Hematopoietic multipotent progenitor cell treated with erythropoietin and hydrocortisone succinate and interleukin-3 and kit ligand, for 6 days (in vitro differentiated cells): ENCODE measurements at places on chromosomes 1 and 21.

- no peak for DNase-seq
These were observed 302.2 kb downstream of the NTNG1 start for GRCh38 chr1:107443027-107443426.

DNA sequence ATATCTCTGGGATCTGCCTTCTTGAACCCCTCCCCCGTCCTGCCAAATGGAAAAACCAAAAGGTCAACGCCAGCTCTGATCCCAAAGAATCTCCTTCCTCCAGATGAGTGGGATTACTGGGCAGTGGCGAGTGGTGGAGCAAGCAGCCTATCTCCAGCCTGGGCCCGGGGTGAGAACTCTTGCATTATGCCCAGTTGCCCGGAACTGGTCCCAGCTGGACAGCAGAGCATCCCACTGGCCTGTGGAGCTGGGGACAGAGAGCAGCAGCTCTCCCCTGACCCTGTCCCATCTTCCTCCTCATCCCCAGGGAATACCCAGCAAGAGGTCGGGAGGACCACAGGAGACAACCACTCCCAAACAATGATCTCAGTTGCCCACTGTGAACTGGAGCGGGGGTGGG lies 130.5 kb downstream of the TMEM53 start:
- no peak for DNase-seq

DNA sequence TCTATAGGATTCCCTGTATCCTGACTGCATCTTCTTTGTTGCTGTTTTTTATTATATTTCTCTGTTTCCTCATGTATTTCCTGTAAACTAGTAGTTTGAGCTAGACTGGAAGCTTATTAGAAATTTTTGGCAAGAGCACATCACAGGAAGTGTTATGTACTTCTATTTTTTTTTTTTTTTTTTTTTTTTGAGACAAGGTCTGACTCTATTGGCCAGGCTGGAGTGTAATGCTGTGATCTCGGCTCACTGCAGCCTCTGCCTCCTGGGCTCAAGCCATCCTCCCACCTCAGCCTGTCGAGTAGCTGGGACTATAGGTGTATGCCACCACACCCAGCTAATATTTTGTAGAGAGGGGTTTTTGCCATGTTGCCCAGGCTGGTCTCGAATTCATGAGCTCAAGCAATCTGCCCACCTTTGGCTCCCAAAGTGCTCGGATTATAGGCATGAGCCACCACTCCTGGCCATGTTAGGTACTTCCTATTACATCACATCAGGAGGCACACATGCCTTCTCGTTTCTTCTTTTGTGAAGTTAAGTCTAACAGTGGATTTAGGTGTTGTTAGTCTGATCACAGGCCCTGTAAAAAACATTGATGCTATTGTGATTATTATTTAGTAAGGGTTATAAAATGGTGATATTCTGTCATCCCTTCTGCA lies 12.5 kb downstream of the C1orf21 start:
- DNase-seq, result no peak

DNA sequence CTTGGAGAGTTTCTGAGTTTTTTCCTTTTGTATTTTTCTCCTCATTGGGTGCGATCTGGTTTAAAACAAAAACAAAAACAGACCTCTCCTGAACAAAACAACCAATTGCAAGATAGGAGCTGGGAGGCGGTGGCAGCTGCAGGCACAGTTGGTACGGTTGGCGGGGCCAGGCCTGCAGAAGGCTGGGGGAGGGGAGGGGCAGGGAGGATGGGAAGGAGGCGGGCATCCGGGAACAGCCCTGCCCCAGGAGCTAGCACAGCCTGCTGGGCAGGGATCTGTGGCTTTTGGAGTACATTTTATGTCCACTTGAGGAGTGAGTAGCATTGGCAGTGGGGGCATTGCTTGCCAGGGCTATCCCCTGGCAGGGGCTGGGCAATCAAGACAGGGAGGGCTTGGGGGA lies 5.2 kb downstream of the CAPN9 start:
- DNase-seq, result no peak

- peak; percentile 1 for DNase-seq
These were observed 185.1 kb upstream of the ST6GALNAC5 start for GRCh38 chr1:76682138-76682537.

- DNase-seq, result peak; percentile 19
These were observed 308.5 kb upstream of the ADAMTS5 start for GRCh38 chr21:27275294-27275927.

DNA sequence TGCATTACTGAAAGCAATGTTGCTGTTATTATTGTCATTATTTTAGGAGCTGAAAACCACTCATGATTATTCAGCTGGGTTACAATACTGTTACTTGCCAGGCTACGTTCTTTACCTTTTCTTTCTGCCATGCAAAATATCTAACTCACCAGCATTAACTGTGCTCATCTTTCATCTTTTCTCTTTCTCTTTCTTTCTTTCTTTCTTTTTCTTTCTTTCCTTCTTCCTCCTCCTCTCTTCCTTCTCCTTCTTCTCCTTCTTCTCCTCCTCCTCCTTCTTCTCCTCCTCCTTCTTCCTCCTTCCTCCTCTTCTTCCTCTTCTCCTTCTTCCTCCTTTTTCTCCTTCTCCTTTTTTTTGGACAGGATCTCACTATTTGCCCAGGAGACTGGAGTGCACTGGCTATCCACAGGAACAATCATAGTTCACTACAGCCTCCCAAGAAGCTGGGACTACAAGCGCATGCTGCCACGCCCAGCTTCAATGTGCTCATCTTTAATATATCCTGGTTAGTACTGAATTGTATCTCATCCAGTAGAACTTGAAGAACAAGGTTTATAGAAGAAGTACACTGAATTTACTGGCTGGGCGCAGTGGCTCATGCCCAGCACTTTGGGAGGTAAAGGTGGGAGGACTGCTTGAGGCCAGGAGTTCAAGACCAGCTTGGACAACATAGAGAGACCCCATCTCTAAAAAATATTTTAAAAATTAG lies 6.9 kb upstream of the ZMYM4 start:
- DNase-seq, result no peak

- DNase-seq, result no peak
These were observed 199.6 kb downstream of the PDE4B start for GRCh38 chr1:65992165-65992821.

DNA sequence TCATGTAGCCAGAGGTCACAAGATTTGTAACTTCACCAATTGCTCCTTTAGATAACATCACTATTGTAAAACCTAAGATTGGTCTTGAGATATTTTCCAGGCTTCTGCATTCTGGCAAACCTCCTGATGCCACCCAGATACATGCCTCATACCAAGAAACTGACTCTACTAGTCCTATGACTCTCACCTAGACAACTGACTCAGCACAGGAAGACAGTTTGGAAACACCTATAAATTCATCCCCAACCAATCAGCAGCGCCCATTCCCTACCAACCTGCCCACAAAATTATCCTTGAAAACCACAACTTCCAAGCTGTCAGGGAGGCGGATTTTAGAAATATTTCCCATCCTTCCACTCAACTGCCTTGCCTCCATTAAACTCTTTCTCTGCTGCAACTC lies 2.6 kb downstream of the NME7 start:
- DNase-seq, result peak; percentile 19

DNA sequence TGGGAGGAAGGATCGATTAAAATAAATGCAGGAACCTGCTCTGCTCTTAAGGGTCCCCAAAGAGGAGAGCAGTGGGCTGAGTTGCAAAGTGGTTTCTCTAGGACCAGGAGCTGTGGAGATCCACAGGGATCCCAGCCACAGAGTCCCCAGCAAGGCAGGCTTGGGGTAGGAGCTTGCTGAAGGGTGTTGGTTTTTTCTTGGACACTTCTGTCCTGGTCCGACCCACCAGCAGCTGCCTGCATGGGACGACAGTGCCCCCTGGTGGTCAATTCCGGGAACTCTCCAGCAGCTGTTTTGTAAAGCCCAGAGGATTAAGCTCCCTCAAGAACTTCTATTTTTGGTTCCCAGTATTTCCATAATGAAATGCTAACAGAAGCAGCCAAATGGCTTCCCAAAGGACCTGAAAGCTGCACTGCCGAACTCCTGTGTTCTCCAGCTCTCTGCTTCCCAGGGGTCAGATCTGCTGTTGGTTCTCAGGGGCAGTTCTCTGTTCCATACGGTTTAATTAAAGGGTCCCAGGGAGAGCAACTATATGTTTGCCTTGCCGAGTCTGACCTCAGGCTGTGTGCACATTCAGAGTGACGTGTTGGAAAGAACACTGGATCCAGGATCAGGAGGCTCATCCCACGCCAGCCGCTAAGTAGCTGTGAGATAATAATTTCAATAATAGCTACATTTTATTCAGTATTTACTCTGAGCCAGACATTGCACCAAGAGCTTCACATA lies 23.2 kb downstream of the NENF start:
- peak; percentile 82 for DNase-seq

DNA sequence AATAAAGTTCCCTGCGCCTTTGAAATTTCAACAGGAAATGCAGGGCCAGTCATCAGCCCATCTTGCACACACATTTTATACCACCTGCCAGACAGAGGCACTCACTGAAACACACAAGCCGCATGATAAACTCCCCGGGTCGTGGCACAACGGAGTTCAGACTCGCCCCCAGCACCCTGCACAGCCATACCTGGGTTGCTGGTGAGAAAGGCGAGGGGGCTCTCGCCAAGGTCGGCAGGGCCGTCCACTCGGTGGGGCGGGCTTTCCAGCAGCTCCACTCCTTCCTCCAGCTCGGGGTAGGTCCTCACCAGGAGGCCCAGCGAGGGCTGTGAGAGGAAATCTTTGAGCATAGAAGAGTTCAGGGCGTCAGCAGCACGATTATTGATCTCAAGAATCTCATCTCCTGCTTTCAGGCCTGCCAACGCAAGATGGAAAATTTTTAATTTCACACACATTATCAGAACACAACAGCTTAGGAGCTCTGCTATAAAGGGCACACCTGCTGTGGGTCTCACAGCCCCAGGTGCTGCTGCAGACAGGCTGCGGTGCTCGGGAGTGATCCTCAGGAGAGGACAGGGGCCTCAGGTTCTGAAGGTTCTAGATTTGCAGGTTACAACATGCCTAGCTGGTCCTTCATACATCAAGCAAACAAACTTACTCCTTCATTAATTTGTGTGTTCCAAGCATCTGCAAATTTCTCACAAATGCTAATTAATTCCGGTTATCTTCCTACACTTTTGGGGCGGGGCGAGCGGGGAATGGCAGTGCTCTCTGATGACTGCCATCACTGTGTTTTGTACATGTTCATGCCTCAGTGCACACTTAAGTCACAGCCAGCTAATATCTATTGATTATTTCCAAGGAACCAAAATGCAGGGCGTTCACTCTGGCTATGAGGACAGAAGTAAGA lies 144.2 kb upstream of the KRTAP19-8 start:
- no peak for DNase-seq

DNA sequence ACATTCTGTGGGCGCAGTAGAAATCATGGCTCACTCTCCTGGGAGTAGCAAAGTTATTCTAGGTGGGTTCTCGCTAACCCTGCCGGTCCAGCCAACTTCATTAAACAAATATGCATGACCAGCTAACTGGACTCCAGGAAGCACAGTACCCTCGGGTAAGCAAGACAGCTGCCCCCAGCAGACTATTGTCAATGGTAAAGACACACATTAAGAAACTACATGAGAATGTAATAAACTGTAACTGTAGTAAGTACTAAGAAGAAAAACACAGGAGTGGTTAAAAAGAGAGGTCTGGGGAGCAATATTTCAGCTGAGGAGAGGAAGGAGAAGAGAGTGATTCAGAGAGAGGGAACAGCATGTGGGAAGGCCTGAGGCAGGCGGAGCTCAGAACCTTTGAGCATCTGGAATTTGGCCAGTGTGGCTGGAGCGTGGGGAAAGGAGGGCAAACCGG lies 7.4 kb downstream of the SLC2A5 start:
- DNase-seq, result no peak

- DNase-seq, result peak; percentile 75
These were observed 1.5 kb downstream of the RO60 start for GRCh38 chr1:193060938-193061337.

DNA sequence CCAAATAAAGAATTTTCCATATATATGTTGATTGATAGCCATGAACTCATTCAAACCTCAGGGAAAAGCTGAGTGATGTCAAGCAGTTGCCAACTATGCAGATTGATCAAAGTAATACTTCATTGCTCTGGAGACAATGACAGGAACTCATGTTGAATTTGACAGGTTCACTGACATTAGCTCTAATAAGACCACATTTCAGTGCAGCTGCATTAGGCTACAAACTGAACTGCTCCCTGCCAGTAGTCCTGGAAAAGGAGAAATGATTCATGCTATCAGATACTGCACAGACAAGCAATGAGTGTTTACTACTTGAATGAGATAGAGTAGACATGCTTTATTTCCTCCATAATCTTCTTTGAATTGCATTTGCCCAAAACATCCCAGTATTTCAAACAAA lies 948.4 kb downstream of the MRPL39 start:
- no peak for DNase-seq

DNA sequence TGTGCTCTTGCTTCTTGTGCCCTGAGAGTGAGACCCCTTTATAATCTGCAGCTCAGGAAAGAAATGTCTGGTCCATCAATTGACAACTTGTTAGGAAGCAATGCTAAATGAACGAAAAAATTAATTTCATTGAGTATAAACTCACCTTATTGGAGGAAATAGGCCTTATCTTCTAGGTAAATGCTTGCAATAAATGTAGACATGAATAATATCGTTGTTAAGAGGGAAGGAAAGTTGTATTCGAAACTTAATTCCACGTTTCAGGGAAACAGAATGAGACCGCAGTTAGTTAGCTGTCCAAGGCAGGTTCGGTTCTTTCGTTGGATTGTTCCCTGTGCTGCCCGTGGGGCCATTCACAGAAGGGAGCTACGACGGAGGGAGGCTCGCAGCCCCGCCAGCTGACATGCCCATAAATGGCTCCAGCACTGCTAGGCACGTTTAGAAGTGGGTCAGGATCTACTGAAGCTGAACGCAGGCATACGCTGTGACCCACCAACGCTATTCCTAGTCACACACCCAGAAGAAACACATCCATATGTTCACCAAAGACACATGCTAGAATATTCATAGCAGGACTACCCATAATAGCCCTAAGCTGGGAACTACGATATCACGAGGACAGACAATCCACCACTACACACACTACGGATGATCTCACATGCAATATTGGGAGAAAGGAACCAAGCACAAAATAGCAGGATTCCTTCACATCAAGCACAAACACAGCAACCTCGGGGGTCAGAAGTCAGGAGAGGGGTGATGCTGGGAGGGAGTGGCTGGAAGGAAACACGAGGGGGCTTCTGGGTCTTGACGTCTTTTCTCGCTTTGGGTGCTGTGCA lies 56.2 kb upstream of the LBR start:
- no peak for DNase-seq

- no peak for DNase-seq
These were observed 32.1 kb upstream of the NEK7 start for GRCh38 chr1:198124673-198125072.

DNA sequence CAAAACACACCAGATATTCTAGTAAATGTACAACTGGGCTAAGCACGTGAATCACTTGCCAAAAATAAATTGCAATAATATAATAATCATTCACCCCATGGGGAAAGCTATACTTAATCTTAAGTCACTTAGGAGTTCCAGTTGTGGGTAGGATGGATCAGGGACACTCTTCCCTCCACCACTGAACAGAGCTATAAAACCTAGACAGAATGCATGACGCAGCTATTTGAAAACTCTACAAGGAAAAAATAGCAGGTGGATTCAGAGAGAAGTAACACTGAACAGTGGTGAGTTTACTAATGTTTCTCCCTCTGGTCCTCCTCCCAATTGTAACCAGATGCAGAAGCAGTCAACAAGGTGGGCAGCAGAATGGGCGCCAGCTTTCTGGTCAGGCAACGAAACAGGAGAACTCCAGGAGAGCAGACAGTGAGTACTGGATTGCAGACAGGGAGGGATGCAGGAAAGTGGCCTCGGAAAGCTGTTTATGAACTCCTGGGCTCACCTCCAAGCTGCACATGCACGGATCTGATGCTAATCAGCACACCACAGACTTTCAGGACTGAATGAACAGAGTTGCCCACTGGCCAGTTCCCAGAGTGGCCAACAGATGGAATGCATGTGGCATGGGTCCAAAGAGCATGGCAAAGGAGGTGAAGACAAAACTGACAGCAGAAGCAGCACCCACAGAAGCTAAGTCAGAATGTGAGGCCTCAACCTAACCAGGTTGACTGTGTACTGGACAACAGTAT lies 41.4 kb downstream of the TARBP1 start:
- DNase-seq, result peak; percentile 54
